ENCODE measurements at places on chromosomes 1 and 21. TPM values are rescaled to one million over a fixed set of nuclear protein-coding genes. Genes with fewer than 3 reads are reported as not detected.

Gene RNU1-2
- 3,916 TPM for total RNA-seq

GRCh38 chr1:244409701-244410100 is 42.0 kb downstream of the ADSS2 start:
- DNase-seq, result no peak

- no peak for DNase-seq
These were observed 313.0 kb upstream of the PLXNA2 start for GRCh38 chr1:208557046-208557722.

DNA sequence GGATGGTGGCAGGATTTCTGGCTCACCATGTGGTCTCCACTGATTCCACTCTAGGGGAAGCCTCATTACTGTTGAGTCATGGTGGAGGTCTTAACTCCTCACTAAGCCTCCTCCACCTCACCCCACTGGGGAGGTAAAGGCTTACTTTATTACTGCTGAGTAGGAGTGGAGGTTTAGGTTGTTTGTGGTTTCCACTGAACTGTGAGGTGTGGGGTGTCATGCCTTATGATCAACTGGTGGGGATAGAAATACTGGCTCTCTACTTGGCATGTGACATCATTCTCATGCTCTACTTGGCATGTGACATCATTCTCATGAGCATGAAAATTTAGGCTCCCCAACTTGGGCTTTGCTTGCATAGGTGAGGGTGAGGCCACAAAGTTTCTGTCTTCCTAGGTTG is 35.6 kb downstream of the COL6A1 start:
- no peak for DNase-seq

Gene JAM2
- 0.23 TPM for total RNA-seq

DNA sequence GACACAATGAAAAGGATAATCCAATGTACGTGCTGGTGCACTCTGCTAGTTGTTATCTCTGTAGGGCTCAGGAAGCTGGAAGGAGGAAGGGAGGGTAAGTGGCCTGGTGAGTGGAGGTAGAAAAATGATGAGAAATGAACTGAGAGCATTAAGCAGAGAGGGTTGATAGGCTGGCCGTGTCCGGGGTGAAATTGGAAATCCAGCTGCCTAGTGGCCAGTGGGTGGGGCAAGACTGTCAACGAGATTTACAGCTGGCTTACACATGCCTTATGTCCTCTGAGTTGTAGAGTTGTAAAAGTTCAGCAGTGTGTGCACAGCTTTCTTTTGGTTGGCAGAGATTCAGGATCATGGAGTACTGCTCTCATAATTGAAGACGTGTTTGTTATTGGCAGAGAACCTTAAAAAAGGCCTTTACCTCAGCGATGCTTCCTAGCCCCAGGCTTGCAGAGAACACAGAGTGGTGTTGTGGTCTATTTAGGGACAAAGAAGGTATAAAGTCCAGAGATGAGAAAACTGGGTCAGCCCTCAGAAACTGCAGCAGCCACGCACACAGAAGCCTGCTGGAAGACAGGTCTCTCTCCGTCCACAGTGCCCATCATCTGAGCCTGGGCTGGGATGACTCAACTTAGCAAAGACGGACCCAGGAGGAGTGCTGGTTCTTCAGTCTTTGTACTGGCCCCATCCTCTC is 132.4 kb downstream of the EDEM3 start:
- DNase-seq, result no peak

DNA sequence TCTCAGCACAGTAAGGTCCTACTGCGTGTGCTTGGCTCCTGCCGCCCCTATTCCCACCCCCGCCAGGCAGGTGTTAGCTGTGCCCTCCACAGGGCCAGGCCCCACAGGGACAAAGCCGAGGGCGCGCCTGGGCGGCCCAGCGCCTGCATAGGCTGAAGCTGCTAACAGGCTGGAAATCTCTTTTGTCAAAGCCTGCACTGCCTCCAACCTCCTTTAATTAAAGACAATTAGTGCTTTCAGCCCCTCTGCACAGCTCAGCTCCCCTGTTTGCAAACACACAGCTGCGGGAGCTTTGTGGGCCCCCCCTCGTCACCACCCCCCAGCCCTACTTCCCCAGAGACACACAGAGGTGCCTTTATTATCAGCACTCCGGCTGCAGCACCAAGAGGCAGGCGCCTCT is 95.9 kb downstream of the EPHB2 start:
- no peak for DNase-seq

DNA sequence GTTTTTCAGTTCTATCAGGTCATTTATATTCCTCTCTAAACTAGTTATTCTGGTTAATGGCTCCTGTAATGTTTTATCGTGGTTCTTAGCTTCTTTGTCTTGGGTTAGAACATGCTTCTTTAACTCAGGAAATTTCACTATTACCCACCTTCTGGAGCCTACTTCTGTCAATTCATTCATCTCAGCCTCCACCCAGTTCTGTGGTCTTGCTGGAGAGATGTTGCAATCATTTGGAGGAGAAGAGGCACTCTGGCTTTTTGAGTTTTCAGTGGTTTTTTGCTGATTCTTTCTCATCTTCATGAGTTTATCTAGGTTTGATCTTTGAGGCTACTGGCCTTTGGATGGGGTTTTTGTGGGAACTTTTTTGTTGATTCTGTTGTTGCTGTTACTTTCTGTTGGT is 213.0 kb downstream of the BRINP2 start:
- DNase-seq, result no peak

Gene ABCA4
- not detected for total RNA-seq

All from naive thymus-derived CD8-positive, alpha-beta T cell (primary cell).